Spleen (tissue), 13 donors: ENCODE measurements at places on chromosomes 7 and 10.

DNA sequence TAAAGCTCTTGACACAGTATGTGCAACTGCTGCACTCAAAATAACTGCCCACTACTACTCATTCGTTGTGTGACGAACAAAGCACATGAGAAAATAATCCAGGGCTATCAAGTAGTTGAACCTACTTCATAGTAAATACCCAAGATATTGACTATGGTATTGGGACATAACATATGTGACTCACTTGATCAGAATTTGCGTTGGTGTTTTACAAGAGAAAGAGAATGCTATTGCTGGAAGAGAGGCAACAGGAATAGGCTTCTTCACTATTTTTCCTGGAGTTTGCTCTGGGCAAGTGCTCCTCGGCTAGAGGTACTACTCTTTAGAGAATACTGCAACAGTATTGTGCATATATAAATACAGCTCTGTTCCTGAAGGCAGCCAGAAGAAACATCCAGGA, 2.5 kb downstream of the DGKB start:
- DNase-seq: no peak

DNA sequence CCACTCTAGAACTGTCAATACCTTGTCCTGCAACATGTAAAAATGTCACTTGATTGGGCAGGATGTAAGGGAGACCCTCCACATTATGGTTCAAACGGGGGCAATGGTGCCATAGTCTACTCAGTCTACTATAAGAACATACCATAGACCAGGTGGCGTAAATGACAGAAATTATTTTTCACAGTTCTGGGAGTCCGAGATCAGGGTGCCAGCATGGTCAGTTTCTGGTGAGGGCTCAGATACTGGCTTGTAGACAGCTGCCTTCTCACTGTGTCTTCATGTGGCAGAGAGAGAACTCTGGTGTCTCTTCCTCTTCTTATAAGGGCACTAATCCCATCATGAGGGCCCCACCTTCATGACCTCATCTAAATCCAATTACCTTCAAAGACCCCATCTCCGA, 18.7 kb upstream of the TMEM178B start:
- no peak for DNase-seq

GRCh38 chr7:43592326-43592725, 9.4 kb downstream of the STK17A start:
- no peak for DNase-seq

- no peak for DNase-seq
Observed at GRCh38 chr10:67017218-67017617, 91.4 kb downstream of the LRRTM3 start.

- DNase-seq: no peak
Observed at GRCh38 chr7:121107923-121108498, 119.5 kb downstream of the CPED1 start.

DNA sequence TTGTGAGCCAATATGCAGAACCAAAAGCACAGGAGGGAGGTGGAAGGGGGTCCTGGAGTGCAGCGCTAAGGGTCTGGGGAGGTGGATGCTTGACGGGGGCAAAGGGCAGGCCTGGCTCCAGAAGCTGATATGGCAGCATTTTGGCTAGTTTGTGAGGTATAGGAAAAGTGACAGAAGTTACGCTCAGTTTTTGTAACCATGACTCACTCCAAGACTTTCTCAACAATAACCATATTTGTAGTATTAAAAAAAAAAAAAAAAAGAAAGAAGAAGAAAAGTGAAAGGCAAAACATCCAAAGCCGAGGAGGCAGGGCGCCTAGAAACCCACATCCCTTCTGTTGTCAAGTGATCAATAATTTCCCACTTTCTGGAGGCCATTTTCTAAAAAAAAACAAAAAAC, 92.3 kb downstream of the RNF216 start:
- no peak for DNase-seq

- DNase-seq: no peak
Observed at GRCh38 chr10:16987206-16987621, 142.4 kb downstream of the CUBN start.

DNA sequence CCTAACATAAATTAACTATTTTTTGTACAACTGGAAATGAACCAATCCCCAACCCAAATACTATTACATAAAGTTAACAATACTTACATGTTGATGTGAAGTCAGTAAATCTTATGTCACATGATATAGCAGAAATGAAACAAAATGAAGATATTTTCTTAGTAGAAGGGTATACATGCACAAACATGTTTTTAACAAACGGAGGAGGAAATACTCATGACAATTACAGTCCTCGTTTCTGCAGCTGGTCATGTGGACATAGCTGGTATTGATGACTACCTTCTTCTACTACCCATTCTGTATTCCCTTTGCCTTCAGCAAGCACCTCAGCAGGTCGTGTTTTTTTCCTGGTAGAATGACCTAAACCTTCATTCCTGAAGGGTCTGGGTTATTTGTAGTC, 252.3 kb downstream of the HTR7 start:
- no peak for DNase-seq

- no peak for DNase-seq
Observed at GRCh38 chr10:44986179-44986578, 7.6 kb upstream of the DEPP1 start.

GRCh38 chr7:139972029-139972428, 90.7 kb downstream of the PARP12 start:
- DNase-seq: no peak

GRCh38 chr10:23418051-23418681, 20.7 kb upstream of the OTUD1 start:
- no peak for DNase-seq
